ENCODE measurements at places on chromosomes 1 and 21.

DNA sequence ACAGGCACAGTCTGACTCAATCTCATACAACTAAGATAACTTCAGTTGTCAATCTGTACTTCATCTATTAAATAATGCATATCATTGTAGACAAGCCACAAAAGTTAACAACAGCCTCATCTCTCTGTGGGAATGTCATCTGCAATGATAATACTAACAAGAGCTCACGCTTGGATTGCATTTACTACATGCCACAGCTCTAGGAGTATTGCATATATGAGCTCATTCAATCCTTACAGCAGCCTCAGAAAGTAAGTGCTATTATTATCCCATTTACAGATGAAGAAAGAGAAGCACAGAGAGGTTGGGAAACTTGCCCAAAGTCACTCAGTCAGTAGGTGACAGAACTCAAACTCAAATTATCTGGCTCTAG is 105.7 kb upstream of the GUCA2B start:
- H3K36me3 ChIP-seq = no peaks in the 10 kb centered on the region
- H3K27me3 ChIP-seq = no peaks in the 10 kb centered on the region
- DNase-seq = no peak
- H3K4me1 ChIP-seq = no peaks in the 10 kb centered on the region
- no peak overlapping the region for H3K4me3 ChIP-seq
- H3K27ac ChIP-seq = no peak overlapping the region

GRCh38 chr1:99758073-99758511 is 8.3 kb downstream of the FRRS1 start:
- no peaks in the 10 kb centered on the region for H3K36me3 ChIP-seq
- no peak overlapping the region for H3K27ac ChIP-seq
- no peak overlapping the region for H3K4me3 ChIP-seq
- no peaks in the 10 kb centered on the region for H3K27me3 ChIP-seq
- peak; percentile 20 for DNase-seq

GRCh38 chr1:35577071-35577998 is 4.2 kb downstream of the TFAP2E start:
- peaks cover 37% of the 10 kb centered on the region for H3K4me1 ChIP-seq
- peaks cover 31% of the 10 kb centered on the region for H3K27me3 ChIP-seq
- peak overlapping the region; percentile 40 for H3K4me3 ChIP-seq
- no peak overlapping the region for H3K27ac ChIP-seq
- DNase-seq = peak; percentile 53
- H3K36me3 ChIP-seq = no peaks in the 10 kb centered on the region

DNA sequence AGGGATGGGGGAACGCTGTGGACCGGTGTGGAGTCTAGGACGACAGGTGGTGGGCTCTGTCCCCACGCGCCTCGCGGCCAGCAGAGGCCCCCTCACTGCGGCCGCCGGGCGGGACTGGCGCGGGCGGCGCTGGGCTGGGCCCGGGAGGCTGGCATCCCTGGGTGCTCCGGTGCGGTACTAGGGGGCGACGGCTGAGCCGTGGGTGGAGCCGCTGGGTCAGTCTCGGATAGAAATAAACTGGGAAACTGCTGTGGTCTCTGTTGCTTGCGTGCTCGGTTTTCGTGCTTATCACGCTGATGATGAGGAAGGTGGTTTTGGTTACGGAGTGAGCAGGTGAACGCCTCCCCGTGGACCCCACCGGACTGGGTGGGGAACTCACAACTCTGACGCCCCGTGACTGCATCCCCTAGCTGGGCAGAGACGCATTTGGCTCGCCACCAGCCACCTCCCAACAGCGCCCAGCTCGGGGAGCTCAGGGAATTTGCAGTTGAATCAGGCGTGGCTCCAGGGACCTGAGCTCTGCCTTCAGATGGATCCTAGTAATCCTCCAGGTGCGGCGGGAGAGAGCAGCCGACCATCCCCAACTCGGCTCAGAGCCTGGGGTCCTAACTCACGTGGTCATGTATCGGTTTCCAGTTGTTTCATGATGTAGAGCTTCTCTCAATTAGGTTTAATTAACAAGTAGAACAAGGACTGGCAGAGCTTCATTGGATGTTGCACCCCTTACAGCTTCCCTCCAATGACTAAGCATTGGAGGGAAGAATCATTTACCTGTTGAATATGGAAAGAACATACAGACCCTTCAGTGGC is 32.1 kb downstream of the HSD17B7 start:
- no peaks in the 10 kb centered on the region for H3K27me3 ChIP-seq
- no peaks in the 10 kb centered on the region for H3K36me3 ChIP-seq
- no peak overlapping the region for H3K27ac ChIP-seq
- DNase-seq = peak; percentile 35
- peaks cover 18% of the 10 kb centered on the region for H3K4me1 ChIP-seq

GRCh38 chr1:111876631-111877030 is 112.8 kb downstream of the KCND3 start:
- no peak for DNase-seq
- no peaks in the 10 kb centered on the region for H3K4me1 ChIP-seq
- peaks cover 5% of the 10 kb centered on the region for H3K27me3 ChIP-seq
- no peaks in the 10 kb centered on the region for H3K36me3 ChIP-seq
- no peak overlapping the region for H3K27ac ChIP-seq

- DNase-seq = no peak
- no peaks in the 10 kb centered on the region for H3K27me3 ChIP-seq
- no peaks in the 10 kb centered on the region for H3K4me1 ChIP-seq
- no peaks in the 10 kb centered on the region for H3K36me3 ChIP-seq
- no peak overlapping the region for H3K4me3 ChIP-seq
- H3K27ac ChIP-seq = no peak overlapping the region
Observed at GRCh38 chr1:206060844-206061243, 7.9 kb downstream of the RHEX start.

- no peaks in the 10 kb centered on the region for H3K36me3 ChIP-seq
- H3K4me3 ChIP-seq = no peak overlapping the region
- H3K4me1 ChIP-seq = no peaks in the 10 kb centered on the region
- H3K27ac ChIP-seq = no peak overlapping the region
Observed at GRCh38 chr1:246068217-246068512, 438.9 kb downstream of the SMYD3 start.

GRCh38 chr1:166164995-166165660 is 1.7 kb downstream of the FAM78B start:
- DNase-seq = peak; percentile 50
- H3K36me3 ChIP-seq = no peaks in the 10 kb centered on the region
- peaks cover 14% of the 10 kb centered on the region for H3K4me1 ChIP-seq

DNA sequence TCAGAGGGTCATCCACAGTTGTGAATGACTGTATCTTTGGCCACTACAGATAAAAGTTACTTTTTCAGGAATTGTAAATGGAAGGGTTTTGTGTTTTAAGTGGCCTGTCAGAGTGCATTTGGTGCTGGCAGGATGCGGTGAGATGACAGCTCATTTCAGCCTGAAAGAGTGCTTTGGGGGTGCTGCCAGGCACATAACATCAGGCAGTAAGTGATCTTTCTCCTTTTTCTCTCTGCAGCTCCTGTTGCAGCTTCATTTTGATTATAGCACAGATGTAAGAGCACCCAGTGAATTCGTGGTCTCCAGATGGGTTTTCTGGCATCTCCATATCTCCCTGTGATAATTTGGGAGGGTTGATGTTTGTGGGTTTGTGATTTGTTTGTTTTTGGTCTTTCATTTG is 14.8 kb upstream of the FAM163A start:
- no peaks in the 10 kb centered on the region for H3K27me3 ChIP-seq
- H3K4me3 ChIP-seq = no peak overlapping the region
- no peak for DNase-seq
- H3K27ac ChIP-seq = no peak overlapping the region

DNA sequence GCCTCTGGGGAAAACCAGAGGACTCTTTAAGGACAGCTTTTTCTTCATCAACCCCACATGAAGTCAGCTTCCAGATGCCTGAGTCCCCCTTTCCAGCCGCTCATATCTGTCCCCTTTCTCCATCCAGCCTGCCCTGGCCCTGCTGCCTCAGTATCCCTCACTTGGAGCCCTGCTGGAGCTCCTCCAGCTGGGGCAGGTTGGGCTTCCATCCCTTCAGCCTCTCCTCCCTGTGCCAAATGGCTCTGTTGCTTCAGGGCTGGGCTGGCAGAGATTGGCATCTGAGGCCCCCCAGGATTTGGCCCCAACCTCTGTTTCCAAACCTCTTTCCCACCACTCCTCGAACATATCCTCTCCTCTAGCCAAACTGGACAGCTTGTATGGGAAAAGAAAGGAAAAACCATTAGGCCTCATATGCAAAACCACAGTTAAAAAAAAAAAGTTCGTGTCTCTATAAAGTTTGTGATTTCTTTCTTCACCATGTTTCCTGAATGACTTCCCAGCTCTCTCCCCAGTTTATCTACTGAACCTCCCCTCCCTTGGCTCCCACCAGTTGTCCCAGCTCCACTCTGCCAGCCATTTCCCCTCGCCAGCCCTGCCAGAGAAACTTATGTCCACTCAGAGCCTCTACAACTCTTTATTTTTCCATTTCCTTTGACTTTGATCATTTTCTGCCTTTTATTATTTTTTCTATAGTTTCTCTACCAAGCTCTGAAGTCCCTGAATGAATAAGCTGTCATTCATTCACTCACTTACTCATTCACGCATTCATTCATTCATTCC is 217.9 kb downstream of the FOXD2 start:
- H3K36me3 ChIP-seq = no peaks in the 10 kb centered on the region
- H3K27me3 ChIP-seq = no peaks in the 10 kb centered on the region
- H3K27ac ChIP-seq = no peak overlapping the region
- H3K4me1 ChIP-seq = no peaks in the 10 kb centered on the region

DNA sequence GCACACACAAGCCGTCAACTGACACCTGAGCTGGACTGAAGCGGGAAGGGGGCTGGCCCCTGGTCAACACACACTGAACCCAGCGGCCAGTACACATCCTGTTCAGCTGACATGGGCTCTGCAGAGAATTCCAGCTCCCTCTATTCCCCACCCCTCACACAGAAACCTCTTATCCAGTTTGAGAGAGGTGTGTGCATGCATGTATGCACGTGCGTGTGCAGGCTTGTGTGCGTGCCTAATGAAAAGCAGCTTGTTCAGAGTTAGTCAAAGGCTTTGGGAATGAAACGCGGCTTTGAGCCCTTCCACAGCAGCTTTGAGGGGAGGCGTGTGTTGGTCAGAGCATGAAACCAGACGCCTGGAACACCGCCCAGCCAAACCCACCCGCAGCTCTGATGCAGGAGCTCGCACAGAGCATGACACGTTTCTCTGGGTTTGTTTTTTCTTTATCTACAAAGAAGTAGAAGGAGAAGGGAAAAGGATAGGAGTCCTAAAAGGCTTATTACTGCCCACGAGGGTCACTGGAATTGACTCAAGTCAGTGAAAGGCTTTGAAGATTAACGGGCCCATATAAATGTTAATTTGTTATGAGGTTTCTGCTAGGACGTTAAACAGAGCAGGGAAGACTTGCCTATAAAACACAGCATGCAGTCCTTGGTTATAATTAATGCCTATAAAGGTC is 184.2 kb downstream of the ETS2 start:
- DNase-seq = peak; percentile 59
- H3K36me3 ChIP-seq = no peaks in the 10 kb centered on the region
- H3K27ac ChIP-seq = peak overlapping the region; percentile 68
- no peak overlapping the region for H3K4me3 ChIP-seq
- H3K27me3 ChIP-seq = no peaks in the 10 kb centered on the region

DNA sequence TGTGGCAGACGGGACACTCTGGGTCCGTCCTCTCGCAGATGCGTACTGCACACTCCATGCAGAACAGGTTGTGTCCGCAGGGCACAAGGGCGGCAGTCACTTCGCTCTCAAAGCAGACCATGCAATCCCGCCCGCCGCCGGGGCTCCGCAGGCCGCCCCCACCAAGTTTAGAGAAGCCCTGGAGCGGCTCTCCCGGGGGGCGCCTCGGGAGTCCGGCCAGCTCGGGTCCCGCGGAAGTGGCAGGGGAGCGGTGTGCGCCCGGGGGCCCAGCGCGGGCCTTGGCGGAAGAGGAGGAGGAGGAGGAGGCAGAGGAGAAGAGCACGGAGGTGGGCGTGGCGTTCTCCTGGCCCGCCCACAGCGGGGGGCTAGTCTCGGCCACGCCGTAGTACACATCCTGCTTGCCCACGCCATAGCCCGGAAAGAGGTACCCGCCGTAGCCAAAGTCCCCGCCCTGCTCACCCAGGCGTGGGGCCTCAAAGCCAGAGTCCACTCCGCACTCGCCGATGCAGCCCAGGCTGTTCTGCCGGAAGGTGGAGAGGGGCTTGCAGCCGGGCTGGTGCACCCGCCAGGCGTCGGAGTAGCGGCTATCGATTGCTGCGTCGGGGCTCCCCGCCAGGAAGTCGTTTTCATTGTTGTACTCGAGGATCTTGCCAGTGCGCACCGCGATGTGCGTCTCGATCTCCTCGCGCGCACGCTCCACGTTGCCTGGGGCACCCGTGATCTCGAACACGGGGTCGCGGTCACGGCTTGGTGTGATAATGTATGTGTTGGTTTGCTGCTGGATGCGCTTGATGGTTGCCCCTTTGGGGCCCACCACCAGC is 5.4 kb downstream of the MEX3A start:
- H3K27me3 ChIP-seq = no peaks in the 10 kb centered on the region
- no peaks in the 10 kb centered on the region for H3K36me3 ChIP-seq
- DNase-seq = peak; percentile 84
- H3K4me3 ChIP-seq = peak overlapping the region; percentile 49
- peak overlapping the region; percentile 44 for H3K27ac ChIP-seq

DNA sequence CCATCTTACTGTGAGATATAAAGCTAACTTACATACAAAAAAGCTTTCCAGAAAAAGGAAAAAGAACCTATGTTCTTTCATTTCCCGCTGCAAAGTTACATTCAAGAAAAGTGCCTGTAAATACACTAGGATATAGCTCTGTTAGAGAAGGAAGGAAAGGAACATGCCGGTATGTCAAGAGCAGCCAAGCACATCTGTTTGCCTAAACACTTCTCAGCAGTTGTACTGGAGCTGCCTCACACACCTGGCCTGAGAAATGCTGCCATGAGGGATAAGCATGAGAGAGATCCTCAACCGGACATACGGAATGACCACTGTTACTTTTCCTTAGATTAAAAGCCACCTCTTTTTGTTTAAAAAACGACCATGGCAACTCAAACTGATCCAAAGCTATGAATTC is 189.7 kb downstream of the RERE start:
- no peak overlapping the region for H3K4me3 ChIP-seq
- no peak for DNase-seq
- H3K4me1 ChIP-seq = peaks cover 61% of the 10 kb centered on the region
- H3K27ac ChIP-seq = no peak overlapping the region
- H3K27me3 ChIP-seq = no peaks in the 10 kb centered on the region
- no peaks in the 10 kb centered on the region for H3K36me3 ChIP-seq

- DNase-seq = no peak
- H3K27me3 ChIP-seq = no peaks in the 10 kb centered on the region
- H3K4me1 ChIP-seq = no peaks in the 10 kb centered on the region
- no peak overlapping the region for H3K4me3 ChIP-seq
- no peaks in the 10 kb centered on the region for H3K36me3 ChIP-seq
- H3K27ac ChIP-seq = no peak overlapping the region
Observed at GRCh38 chr1:217911908-217912307, 280.8 kb downstream of the SPATA17 start.

- no peak overlapping the region for H3K4me3 ChIP-seq
- H3K4me1 ChIP-seq = no peaks in the 10 kb centered on the region
- DNase-seq = peak; percentile 61
- no peaks in the 10 kb centered on the region for H3K27me3 ChIP-seq
- H3K27ac ChIP-seq = no peak overlapping the region
- H3K36me3 ChIP-seq = no peaks in the 10 kb centered on the region
Observed at GRCh38 chr1:56803561-56804156, 15.5 kb downstream of the FYB2 start.
